Amniotic stem cell (primary cell): ENCODE measurements at places on chromosomes 2 and 18.
A peak's percentile ranks its signal among the peaks of the same experiment; 100 is the strongest.

GRCh38 chr2:130826821-130827501, 9.8 kb upstream of the ARHGEF4 start:
- no peak for DNase-seq

DNA sequence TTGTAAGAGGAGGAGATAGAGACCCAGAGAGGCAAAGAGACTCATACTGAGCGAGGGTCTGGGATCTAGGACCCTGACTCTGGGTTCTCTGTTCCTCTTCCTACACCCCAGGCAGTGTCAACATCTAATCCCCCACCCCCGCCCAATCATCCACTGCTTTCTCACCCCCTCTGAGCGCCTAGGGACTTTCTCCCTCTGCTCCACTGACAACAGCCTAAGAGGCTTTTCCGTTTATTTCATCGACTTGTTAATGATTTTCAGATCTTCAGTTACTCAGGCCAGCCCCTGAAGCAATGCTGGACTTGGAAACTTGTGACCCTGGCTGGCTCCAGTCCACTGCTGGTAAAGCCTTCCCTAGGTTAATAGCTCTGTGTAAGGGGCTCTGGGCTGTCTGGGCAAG, 65.1 kb downstream of the TFCP2L1 start:
- no peak for DNase-seq

DNA sequence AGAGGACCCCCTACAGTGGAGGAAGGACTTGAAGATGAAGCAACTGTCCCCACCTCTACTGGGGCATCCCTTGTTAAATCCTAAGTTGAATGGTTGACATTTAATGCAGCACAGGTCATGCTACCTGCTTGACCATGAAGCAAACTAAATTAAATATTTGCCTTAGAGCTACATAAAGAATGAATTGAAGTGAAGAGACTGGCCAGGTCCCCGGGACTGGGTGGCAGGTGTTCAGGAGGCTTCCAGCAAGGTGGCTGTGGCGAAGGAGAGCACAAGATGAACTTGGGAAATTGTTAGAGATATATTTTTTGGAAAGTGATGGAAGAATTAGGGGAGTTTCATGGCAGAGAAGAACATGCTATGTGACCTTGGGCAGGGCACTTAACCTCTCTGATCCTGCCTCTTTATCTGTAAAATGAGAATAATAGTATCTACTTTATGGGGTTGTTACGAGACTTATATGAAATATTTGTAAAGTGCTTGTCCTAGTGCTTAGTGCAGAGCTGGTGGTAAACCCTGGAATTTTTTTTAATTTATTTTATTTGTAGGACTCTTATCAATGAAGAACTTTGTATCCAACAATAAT, 37.3 kb downstream of the EFR3B start:
- DNase-seq: no peak

DNA sequence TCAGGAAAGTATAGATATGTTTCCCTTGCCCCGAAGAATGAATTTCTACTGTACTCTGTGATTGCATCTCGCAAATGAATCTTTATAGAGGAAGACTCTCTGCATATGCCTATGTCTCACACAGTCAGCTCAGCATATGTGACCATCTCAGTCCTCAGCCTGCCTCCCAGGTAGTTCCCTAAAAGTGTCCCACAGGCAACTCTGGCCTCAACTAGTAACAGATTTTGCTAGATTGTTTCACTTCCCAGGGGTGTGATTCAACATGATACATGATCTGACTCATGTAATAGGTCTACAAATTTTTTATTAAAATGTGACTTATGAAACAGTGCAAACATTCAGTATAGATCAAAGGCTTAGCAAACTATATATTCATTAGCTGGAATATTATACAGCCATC, 296.6 kb upstream of the CRIM1 start:
- no peak for DNase-seq

- no peak for DNase-seq
These were observed 72.6 kb downstream of the GATA6 start for GRCh38 chr18:22241921-22242361.

DNA sequence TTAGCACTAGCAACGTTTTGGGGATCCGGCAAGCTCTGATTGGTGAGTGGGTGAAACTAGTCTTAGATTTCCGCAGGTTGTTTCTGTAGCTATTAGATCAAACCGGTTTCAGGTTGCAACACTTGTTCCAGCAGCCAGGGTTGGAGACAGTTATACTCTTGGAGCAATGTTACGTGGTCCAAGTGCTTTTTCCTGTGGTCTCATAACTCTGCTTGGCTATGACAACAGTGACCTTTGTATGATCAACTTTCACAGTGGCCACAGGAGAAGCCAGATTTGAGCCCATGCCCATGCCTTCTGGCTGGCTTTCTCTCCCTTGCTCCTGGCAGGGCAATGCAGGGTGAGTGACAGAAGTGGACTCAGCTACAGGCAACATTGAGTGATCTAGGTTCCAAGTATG, 84.5 kb upstream of the TAF1B start:
- DNase-seq: no peak

- peak; percentile 69 for DNase-seq
These were observed at the start of the genes CEP76 and PSMG2 for GRCh38 chr18:12702221-12703095. Gene CEP76, minus strand, starts transcription at chr18:12702723. Its CDS starts 175 bp downstream, at chr18:12702548. Gene PSMG2, plus strand, starts transcription at chr18:12703042. Its CDS starts 66 bp downstream, at chr18:12703108.

GRCh38 chr2:16482460-16482859, 183.2 kb downstream of the CYRIA start:
- DNase-seq: no peak

DNA sequence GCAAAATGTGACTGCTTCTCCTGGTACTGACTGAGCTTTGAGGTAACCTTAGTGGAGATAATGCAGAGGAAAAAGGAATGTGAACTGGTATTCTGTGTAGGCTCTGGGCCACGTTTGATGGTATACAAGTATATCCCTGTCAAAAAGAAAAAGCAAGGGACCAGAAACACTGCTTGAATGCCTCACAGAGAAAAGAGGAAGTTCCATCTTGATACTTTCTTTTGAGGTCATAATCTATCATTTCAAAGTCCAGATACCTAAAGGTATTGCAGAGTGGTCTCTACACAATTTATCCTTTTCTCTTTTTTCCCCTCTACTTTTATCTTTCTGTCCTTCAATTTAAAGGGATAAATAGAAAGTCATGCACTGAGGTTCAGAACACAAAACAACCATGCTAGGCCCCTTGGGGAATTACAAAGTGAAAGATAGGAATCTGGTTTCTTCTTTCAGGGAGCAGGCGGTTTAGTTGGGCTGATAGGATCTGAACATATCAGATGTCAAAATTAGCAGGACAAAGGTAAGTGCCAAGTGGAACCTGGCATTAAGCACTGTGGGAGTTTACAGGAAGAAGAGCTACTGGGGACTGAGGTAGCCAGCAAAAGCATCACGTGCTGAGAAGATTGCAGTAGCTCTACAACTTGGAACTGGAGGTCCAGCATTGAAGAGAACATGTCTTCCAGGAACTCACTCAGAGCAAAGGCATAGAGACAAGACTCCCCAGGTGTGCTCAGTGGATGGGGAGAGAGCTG, 121.2 kb downstream of the LYPD6 start:
- no peak for DNase-seq

DNA sequence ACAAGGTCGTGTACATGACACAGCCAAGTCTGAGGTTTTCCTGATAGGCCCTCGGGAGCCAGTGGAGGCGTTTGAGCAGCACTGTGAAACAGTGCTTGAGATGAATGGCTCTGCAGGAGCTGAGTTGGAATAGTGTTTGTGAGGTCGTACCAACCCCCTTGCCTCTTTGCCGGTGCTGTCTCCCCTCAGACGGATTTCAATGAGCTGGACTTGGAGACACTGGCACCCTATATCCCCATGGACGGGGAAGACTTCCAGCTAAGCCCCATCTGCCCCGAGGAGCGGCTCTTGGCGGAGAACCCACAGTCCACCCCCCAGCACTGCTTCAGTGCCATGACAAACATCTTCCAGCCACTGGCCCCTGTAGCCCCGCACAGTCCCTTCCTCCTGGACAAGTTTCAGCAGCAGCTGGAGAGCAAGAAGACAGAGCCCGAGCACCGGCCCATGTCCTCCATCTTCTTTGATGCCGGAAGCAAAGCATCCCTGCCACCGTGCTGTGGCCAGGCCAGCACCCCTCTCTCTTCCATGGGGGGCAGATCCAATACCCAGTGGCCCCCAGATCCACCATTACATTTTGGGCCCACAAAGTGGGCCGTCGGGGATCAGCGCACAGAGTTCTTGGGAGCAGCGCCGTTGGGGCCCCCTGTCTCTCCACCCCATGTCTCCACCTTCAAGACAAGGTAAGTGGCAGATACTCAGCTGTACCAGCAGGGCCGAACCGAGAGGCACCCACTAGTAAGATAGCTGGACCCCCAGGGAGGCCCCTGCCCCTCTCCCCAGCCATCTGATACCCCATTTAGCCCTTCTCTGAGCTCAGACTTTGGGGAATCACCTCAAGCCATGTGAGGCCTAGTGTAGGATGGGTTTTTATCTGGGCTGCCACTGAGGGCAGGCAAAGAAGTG, 83.1 kb downstream of the EPAS1 start:
- no peak for DNase-seq

DNA sequence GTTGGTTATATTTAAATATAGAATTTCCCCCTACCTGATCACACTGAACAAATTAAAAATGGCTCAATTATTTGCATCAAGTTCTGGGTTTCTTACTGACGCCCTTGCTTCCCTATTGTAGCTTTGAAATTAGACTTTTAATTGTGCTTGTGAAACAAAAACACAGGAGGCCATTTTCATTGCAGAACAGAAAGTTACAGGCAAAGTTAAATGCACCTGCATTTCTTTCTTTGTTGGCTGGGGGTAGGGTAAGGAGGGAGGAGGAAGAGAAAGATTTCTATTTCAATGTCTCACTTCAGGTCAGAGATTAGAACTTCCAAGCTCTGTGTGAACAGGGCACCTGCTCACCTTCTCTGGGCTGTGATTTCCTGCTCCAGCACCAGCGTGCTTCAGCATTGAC, 199.6 kb downstream of the BCL11A start:
- DNase-seq: no peak

DNA sequence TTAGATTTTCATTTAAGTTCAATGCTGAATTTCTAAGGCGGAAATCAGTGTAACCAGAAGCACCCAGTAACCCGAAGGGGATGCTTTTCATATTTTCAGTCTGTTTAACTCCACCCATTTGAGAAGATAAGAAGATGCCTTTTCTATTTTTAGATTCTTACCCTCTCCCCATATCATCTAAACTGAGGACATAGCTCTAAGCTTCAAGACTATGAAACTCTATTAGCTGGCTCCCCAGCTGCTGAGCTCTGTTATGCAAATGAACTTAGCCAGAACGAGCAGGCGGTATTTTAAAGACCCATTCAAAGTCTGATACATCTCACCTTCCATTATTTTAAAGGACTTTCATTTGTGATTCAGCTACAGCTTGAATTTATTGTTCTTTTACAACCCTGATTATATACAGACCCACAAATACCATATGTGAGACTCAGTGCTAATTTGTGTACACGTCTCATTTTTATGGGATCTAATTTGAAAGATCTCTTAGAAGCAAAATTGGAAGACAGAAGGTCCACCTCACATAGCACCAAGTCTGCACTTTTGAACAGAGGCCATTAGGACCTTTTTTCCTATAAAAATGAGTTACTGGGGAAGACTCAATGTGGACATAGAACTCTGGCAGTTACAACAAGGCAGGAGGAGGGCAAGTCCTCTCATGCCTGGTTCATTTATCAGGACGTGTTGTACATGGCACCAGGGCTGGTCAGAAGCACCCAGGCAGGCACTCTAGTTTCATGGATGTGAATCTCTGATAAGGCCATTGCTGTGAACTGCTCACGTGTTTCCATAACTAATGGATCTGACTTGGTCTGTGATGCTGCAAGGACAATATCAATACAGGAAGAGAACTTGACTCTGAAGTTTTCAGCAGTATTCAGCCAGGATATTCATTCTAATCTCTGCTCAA, 16.3 kb downstream of the CDC42EP3 start:
- DNase-seq: no peak

- no peak for DNase-seq
These were observed 91.7 kb downstream of the RBMS1 start for GRCh38 chr2:160401895-160402294.

GRCh38 chr18:10053861-10054260, 140.0 kb downstream of the VAPA start:
- no peak for DNase-seq

DNA sequence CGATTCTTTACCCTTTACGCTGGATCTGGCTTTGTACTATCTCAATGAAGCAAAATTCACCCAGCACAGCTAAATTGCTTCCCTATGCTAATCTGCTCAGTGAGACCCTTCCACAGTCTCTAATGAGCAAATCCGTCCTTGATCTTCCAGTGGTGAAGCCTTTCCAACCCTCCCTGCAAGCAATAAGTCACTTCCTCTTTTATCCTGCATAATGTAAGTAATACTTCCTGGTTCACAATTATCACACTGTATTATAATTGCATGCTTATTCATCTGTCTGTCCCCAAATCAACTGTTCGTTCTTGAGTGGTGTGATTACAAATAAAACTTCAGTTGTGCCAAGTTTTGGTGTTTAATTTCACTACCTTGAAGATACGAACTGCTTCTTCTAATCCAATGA, 404.0 kb downstream of the ADCYAP1 start:
- no peak for DNase-seq

DNA sequence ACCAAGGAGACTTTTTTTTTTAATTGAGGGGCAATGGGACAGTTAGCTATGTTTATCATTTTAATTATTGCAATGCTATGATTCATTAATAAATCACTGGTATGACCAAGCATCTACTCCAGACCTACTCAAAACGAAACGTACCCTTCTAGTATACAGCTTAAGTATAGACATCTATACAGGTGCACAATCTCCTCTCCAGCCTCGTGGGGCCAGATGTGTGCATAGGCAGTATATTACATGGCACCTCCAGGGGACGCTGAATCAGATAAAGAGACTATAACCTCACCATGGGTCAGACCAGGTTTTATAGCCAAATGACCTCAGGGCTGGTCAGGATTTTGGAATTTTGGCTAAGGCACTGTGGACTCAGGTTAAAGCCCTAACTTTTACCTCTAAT, 86.6 kb downstream of the SS18 start:
- DNase-seq: no peak

DNA sequence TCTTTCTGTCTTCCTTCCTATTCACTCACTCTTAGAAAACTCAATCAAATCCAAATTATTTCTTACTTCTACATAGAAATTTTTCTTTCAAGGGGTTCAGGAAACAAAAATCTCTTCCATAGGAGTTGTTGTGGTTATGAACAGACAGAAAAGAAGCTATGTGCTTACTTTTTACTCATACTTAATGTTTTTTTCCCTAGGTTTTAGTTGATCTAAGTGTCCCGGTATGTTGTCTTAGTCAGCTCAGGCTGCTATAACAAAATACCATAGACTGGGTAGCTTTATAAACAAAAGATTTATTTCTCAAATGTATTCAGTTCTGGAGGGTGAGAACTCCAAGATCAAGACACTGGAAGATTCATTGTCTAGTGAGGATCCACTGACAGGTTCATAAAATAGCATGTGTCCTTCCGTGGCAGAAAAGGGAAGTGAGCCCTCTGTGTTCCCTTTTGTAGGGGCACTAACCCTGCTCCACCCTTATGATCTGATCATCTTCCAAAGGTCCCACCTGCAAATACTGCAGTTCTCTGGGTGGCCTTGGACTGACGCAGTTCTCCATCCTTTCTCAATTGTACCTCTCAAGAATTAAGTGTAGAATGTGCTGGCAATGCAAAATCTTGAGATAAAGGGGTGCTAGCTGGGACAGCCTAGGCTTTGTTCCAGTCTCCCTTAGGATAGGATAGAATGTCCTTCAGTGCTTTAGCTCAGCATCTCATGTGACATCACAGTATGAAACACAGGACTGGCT, 14.4 kb upstream of the VRK2 start:
- DNase-seq: no peak

- no peak for DNase-seq
These were observed 1.6 kb upstream of the MAP2 start for GRCh38 chr2:209422191-209422754.

GRCh38 chr2:2572393-2573204, 241.5 kb upstream of the MYT1L start:
- DNase-seq: no peak

GRCh38 chr18:10979411-10979810, 170.0 kb downstream of the PIEZO2 start:
- no peak for DNase-seq
